Progenitor cell of endocrine pancreas (in vitro differentiated cells): ENCODE measurements at places on chromosomes 2 and 18.

DNA sequence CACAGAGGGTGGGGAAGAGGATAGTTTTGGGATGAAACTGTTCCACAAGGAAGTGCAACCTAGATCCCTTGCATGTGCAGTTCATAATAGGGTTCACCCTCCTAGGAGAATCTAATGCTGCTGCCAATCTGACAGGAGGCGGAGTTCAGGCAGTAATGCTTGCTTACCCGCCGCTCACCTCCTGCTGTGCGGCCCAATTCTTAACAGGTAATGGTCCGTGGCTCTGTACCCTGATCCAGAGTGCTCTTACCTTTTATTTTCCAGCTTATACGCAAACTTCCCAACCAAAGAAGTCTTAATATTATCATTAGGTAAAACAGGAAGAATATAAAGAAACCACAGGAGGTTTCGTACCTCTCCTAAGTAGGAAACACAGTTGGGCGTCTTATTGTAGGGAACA lies 82.7 kb upstream of the CD302 start:
- H3K36me3 ChIP-seq = no peaks in the 10 kb centered on the region
- DNase-seq = no peak
- H3K4me3 ChIP-seq = no peak overlapping the region
- H3K4me1 ChIP-seq = no peaks in the 10 kb centered on the region
- peaks cover 6% of the 10 kb centered on the region for H3K27me3 ChIP-seq

GRCh38 chr2:136281281-136282114 lies 163.5 kb upstream of the CXCR4 start:
- H3K4me3 ChIP-seq = no peak overlapping the region
- peaks cover 19% of the 10 kb centered on the region for H3K27me3 ChIP-seq
- H3K4me1 ChIP-seq = peaks cover 3% of the 10 kb centered on the region

DNA sequence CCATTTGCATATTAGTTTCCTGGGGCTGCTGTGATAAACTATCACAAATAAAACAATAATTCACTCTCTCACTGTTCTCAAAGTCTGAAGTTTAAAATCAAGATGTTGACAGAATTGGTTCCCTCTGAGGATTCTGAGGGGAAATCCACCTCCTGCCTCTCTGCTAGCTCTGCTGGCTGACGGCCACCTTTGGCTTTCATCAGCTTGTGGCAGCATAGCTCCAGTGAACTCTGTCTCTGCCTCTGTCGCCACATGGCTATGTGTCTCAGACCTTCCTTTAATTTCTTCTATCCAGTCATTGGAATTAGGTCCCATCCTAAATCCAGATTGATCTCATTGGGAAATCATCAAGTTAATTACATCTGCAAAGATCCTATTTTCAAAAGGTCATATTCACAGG lies 38.9 kb upstream of the TRIM43 start:
- no peaks in the 10 kb centered on the region for H3K36me3 ChIP-seq
- H3K27me3 ChIP-seq = peaks cover 6% of the 10 kb centered on the region
- H3K4me1 ChIP-seq = no peaks in the 10 kb centered on the region
- H3K4me3 ChIP-seq = no peak overlapping the region

DNA sequence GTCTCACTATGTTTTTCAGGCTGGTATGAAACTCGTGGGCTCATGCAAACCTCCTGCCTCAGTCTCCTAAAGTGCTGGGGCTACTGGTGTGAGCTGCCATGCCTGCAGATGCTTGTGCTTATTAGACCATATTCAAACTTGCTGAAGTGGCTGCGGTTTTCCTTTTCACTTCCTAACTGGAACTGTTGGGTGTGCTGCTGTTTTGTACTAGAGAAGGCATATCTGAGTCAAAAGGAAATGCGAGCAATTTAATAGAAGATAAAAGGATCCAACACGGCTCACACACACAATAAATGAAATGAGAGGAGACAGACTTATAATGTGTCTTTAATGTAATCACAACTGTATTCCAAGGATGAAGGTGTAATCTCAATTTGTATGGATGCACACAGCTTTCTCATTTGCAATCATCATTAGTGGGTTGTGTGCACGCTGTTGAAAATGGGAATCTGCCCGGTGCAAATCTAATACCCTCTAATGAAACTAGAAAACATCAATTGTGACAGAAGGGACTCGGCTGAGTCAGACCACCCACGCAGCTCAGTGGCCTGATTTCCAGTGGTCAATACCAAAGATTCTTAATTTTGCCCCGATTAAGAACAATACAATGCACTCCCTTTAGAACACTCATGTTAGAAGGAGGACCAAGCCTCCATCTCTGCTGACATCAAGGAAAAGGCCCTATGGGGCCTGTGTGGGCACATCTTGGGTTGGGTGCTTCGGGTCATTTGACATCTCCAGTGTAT lies 532.7 kb downstream of the TDRD15 start:
- H3K27ac ChIP-seq = no peak overlapping the region
- H3K27me3 ChIP-seq = peaks cover 4% of the 10 kb centered on the region
- H3K36me3 ChIP-seq = no peaks in the 10 kb centered on the region
- no peak for DNase-seq

- H3K4me1 ChIP-seq = no peaks in the 10 kb centered on the region
- H3K27me3 ChIP-seq = no peaks in the 10 kb centered on the region
- no peak overlapping the region for H3K4me3 ChIP-seq
- no peak overlapping the region for H3K27ac ChIP-seq
Measured at GRCh38 chr2:227627769-227628168, 10.5 kb downstream of the SCYGR4 start.

DNA sequence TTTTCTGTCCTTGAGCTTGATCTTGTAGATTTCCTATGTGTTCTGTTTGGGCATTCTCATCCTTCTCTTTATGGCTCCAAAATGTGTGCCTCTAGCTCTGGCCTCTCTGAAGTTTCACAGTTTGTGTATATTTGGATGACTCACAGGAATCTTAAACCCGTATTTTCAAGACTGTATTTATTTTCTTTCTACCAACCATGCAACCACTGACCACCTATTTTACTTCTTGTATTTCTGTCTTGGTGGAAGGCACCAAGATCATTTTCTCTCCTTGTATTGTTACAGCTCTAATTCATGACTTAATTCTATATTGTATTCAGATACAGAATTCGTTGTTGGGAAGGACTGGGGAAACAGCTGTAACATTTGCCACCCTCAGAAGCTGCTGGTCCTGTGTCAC lies 39.5 kb downstream of the ACSL3 start:
- H3K4me3 ChIP-seq = no peak overlapping the region
- H3K4me1 ChIP-seq = peaks cover 19% of the 10 kb centered on the region
- peak overlapping the region; percentile 2 for H3K27ac ChIP-seq
- H3K36me3 ChIP-seq = peaks cover 5% of the 10 kb centered on the region
- no peaks in the 10 kb centered on the region for H3K27me3 ChIP-seq

- no peaks in the 10 kb centered on the region for H3K36me3 ChIP-seq
- H3K27me3 ChIP-seq = no peaks in the 10 kb centered on the region
- H3K27ac ChIP-seq = no peak overlapping the region
- peaks cover 7% of the 10 kb centered on the region for H3K4me1 ChIP-seq
- H3K4me3 ChIP-seq = peak overlapping the region; percentile 75
Measured at GRCh38 chr2:49973917-49974368, 819.6 kb upstream of the FSHR start.

DNA sequence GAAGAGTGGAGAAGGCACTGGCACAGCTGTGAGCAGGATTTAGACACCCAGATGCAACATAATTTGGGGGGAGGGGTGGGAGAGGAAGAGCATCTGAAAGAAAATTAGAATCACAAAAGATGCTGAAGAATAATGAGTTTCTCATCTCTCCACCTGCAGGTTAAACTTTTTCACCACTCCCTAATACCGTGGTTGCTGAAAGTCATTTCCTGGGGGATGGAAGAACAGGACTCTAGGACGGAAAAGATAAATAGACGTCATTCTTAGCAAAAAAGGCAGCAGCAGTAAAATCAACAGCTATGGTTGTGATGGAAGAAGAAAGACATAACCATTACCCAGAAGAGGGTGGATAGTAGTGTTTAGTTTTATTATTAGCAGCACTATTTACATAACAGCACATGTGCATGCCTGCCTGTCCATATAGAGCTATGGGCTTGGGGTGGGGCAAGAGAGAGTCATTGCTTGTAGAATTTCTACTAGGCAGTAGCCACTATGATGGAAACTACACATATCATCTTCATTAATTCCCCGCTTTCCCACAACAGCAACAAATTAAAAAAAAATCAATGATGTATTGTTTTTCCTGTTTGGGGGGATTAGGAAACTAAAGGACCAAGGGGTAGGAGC lies 212.2 kb downstream of the TRIB2 start:
- no peaks in the 10 kb centered on the region for H3K4me1 ChIP-seq
- no peak overlapping the region for H3K27ac ChIP-seq
- no peaks in the 10 kb centered on the region for H3K36me3 ChIP-seq
- no peak overlapping the region for H3K4me3 ChIP-seq

DNA sequence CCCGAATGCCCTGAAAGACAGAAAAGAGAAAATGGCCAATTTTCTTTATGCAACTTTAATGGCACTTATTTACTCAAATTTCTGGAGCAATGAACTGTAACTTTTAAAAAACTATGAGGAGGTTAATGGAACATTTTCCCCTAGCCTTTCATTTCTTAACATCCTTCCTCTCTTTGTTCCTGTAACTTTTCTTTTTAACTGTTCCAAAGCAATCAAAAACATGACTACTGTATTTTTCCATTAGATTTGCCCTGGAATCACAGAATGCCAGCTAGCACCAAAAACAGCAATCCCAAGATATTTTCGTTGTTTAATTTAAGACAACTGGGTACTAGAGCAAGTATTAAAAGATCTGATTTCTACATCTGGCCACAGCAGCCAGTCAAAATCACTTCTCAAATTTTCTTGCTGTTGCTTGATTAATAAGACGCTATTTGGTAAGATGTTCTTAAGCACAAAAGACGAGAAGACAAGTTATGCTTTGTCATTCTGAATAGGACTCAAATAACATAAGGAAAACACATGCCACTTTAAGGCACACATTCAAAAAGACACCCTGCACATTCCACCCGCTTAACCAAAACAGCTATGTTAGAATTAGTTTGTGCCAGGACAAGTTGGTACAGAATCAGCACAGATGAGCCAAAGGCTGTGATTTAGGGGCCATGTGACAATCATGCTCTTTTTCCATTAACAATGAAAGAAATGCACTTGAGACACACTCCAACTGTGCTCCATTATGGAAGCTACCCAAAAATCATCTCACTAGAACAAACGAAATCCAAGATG lies 3.6 kb downstream of the STARD7 start:
- peak overlapping the region; percentile 17 for H3K4me3 ChIP-seq
- H3K27ac ChIP-seq = peak overlapping the region; percentile 1
- H3K27me3 ChIP-seq = no peaks in the 10 kb centered on the region
- DNase-seq = no peak
- peaks cover 3% of the 10 kb centered on the region for H3K36me3 ChIP-seq

- H3K36me3 ChIP-seq = no peaks in the 10 kb centered on the region
- H3K4me3 ChIP-seq = no peak overlapping the region
- H3K27ac ChIP-seq = no peak overlapping the region
- no peaks in the 10 kb centered on the region for H3K27me3 ChIP-seq
Measured at GRCh38 chr18:75088021-75088506, 120.9 kb downstream of the PTGR3 start.

GRCh38 chr18:28735731-28736130 lies 558.8 kb upstream of the CDH2 start:
- no peaks in the 10 kb centered on the region for H3K27me3 ChIP-seq
- no peak for DNase-seq
- H3K36me3 ChIP-seq = no peaks in the 10 kb centered on the region

- DNase-seq = no peak
- H3K4me3 ChIP-seq = no peak overlapping the region
Measured at GRCh38 chr2:31247711-31248110, 13.8 kb downstream of the EHD3 start.

- no peak overlapping the region for H3K4me3 ChIP-seq
- peaks cover 5% of the 10 kb centered on the region for H3K4me1 ChIP-seq
- no peaks in the 10 kb centered on the region for H3K27me3 ChIP-seq
- no peaks in the 10 kb centered on the region for H3K36me3 ChIP-seq
Measured at GRCh38 chr2:84041506-84041905, 417.6 kb downstream of the SUCLG1 start.

- peaks cover 3% of the 10 kb centered on the region for H3K4me1 ChIP-seq
- H3K27ac ChIP-seq = no peak overlapping the region
Measured at GRCh38 chr2:158202161-158202815, 100.6 kb downstream of the UPP2 start.

DNA sequence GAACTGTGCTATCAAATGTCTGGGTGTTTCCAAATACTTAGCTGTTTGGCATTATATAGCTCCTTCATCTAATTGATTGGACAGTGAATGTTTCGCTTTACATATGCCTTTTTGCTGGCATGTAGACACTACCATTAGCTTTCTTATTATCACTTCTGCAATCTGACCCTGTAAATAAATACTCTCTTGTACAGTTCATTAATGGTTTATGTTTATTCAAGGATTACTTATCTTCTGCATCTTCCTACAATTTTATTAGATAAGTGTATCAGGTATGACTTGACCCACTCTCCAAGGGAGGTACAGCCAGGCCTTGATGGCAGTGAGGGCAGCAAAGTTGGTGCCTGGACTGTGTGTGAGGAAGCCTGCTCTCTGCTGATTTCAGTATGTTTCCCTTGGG lies 614.1 kb upstream of the SETBP1 start:
- H3K36me3 ChIP-seq = no peaks in the 10 kb centered on the region
- no peaks in the 10 kb centered on the region for H3K4me1 ChIP-seq
- DNase-seq = no peak

- peaks cover 2% of the 10 kb centered on the region for H3K4me1 ChIP-seq
- H3K4me3 ChIP-seq = no peak overlapping the region
- DNase-seq = no peak
- H3K27me3 ChIP-seq = no peaks in the 10 kb centered on the region
Measured at GRCh38 chr2:220181165-220181564, 553.7 kb downstream of the SLC4A3 start.

DNA sequence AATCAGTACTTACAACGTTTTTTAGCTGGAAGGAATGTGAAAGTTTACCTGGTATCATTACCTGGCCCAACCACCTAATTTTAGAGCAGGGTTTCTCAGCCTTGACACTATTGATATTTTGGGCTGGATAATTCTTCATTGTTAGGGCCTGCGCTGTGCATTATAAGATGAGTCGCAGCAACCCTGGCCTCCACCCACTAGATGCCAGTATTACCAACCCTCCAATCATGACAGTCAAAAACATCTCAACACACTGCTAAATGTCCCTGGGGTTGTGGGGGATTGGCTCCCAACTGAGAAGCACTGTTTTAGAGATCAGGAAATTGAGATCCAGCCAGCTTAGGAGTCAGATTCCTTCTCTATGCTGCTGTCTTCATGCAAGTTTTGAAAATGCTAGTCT lies 265.3 kb upstream of the TCF4 start:
- DNase-seq = no peak
- H3K4me3 ChIP-seq = no peak overlapping the region

GRCh38 chr18:10032331-10033015 lies 118.7 kb downstream of the VAPA start:
- peaks cover 21% of the 10 kb centered on the region for H3K4me1 ChIP-seq
- DNase-seq = no peak
- H3K4me3 ChIP-seq = peak overlapping the region; percentile 30
